Stimulated activated CD4-positive, alpha-beta T cell treated with anti-CD3 and anti-CD28 coated beads, Interleukin-1b, Interleukin-23, amount 100 ng/mL, for 1 hour (primary cell): ENCODE measurements at places on chromosomes 6 and 20.

DNA sequence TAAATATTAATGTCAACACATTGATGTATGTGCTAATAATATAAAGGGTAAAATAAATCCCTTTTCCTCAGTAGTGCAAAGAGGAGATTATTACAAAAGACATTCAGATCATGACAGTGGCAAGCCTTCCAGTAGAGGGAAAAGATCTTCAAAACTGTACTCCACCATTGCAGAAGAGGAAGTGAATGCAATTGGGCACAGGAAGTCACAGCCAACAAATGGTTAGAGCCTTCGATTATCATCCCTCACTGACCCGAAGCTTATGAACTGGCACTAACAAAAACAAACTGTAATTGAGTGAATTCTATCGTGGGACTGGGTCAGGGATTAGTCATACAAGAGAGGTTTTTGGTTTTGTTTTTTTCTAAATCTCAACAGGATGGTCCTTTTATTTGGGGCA is 39.3 kb upstream of the SCGN start:
- DNase-seq = no peak

DNA sequence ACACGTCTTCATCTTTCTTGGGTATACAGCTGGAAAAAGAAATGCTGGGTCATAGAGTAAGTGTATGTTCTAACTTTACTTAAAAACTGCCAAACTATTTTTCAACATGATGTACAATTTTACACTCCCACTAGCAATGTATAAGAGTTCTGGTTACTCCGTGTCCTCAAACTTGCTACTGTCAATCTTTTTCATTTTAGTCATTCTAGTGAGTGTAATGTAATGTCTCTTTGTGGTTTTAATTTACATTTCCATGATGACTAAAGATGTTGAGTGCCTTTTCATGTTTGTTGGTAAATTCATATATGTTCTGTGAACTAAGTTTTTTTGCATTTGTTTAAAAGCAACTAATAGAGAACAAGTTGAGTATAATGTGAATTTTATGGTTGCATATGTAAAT is 43.9 kb downstream of the ATG5 start:
- DNase-seq = no peak

DNA sequence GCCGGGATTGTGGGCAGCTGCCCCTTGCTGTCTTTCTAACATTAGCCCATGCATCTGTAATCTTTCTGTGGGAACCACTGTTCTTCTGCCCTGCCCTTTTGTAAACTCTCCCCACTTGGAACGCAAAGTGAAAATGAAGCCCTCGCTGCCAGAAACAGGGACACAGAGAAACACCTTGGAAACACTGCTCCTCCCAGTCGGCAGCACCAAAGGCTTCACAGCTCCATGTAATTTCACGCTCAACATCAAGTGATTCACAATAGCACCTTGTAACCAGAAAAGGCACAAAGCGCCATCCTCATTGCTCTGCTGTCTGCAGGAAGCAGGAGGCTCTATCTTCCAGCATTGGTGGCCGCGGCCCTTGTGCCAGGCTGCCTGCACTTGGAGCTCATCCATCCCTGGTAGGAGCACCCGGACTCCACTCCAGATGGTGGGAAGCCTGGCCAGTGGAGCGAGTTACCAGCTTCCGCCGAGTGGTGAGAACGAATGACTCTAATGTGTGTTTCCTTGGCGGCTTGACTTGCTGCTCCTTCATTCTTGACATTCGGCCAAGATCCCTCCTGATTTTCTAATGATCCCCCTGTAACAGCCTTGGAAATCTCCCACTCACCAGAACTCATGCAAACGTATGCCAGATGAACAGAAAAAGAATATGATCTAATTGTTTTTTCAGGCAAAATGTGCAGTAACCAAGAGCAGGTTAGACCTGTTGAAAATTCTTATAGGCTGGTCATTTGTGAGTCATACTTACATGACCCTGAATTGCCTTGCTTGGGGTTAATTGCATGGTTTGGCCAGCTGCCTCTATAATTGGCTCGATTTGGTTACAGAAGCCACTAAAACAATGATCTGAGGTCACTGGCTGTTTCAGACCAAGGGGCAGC is 169.1 kb upstream of the CDYL start:
- no peak for DNase-seq

DNA sequence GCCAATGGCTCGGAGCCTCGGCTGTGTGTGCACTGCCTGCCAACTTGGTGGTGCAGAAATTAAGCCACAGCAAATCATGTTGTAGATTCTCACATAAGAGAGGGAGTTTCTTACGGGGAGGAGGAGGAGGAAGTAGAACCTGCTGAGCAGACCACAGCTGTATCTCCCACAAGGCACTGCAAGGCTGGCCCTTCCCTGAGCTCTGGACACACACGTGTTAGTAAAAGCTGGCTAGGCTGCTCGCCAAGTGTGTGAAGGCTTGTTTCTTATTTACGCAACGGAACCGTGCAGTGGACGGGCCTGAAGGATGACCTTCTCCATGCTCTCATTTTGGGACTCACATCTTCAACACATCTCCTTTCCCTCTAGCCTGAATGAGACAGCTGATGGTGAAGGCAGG is 15.7 kb upstream of the QKI start:
- no peak for DNase-seq

DNA sequence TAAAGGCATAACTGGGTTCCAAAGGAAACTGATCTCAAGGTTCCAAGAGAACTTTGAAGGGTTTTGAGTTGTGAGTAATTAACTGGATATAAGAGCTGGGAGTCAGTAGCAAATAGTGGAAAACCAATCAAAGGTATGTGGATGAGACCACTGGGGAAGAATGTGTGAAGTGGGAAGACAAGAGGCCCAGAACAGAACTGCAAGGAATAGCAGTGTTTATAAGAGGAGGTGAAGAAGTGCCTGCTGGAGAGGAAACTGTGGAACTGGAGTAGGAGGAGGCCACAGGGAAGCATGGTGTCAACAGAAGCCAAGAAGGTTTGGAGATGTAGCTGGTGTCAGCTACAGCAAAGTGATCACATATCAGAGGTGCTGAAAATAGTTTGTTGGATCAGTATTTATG is 18.7 kb upstream of the HDAC2 start:
- no peak for DNase-seq

GRCh38 chr6:97085772-97086171 is 161.2 kb downstream of the KLHL32 start:
- DNase-seq = no peak

DNA sequence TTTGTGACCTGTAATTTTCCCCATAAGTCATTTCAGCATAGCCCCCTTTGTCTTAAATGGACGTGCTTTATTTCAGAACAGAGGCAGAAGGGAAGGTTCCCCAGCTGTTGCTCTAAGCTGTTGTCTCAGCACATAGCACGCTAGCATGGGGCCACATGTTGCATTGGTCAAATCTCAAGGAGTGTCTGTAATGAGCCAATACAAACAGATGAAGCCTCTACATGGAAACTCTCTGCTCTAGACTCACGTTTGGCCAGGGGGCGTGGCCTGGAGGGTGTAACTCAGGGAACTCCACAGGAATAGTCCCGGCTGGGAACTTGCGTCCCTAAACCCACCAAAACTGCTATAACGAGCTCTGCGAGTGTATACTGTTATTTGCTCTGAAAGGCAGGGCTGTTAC is 35.2 kb upstream of the SLC22A2 start:
- DNase-seq = no peak
